ENCODE measurements at places on chromosomes 1 and 21. TPM values are rescaled to one million over a fixed set of nuclear protein-coding genes. Genes with fewer than 3 reads are reported as not detected.

DNA sequence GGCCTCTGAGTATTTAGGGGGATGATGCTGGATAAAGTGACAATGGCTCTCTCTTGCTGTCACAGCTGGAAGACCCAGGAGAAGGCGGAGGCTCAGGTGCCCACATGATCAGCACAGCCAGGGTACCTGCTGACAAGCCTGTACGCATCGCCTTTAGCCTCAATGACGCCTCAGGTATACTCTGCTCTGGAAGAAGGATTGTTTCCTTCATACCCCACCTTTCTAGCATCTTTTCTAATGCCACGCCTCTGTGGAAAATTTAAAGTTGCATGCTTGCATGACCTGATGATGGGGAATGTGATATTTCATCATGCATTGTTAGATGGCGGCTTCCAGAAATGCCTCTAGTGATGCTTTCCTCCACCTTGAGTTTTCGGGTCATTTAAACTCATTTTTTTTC lies 2.8 kb downstream of the MAP3K7CL start:
- peak overlapping the region; percentile 47 for H3K27ac ChIP-seq
- DNase-seq, result no peak

GRCh38 chr1:59819566-59820438 lies 5.1 kb downstream of the HOOK1 start:
- DNase-seq, result no peak
- H3K4me3 ChIP-seq, result no peak overlapping the region
- no peaks in the 10 kb centered on the region for H3K36me3 ChIP-seq

DNA sequence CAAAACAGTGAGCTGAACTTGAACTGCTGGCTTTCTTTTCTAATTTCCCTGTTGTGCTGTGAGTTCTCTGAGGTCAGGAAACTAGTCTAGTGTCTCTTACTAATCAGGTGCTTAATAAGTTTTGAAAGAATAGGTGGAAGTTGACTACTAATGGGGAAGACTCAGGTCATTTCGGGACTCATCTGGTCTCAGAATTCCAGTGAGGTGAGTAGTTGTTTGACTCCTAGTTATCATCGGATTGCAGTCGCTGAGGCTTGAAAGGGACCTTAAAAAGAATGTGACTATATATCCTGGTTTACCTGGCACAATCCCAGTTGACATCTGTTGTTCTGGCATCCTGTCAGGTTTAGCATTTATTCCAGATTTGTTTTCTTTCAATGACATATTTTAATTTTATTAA lies 81.4 kb upstream of the SPAG17 start:
- H3K4me3 ChIP-seq, result no peak overlapping the region
- no peaks in the 10 kb centered on the region for H3K36me3 ChIP-seq
- DNase-seq, result no peak
- H3K27ac ChIP-seq, result no peak overlapping the region
- H3K4me1 ChIP-seq, result no peaks in the 10 kb centered on the region

- H3K27me3 ChIP-seq, result no peaks in the 10 kb centered on the region
- peak; percentile 83 for DNase-seq
- no peak overlapping the region for H3K27ac ChIP-seq
- H3K4me1 ChIP-seq, result peaks cover 15% of the 10 kb centered on the region
- no peaks in the 10 kb centered on the region for H3K36me3 ChIP-seq
Observed at GRCh38 chr1:16727190-16728111, 12.9 kb upstream of the RNU1-4 start.

DNA sequence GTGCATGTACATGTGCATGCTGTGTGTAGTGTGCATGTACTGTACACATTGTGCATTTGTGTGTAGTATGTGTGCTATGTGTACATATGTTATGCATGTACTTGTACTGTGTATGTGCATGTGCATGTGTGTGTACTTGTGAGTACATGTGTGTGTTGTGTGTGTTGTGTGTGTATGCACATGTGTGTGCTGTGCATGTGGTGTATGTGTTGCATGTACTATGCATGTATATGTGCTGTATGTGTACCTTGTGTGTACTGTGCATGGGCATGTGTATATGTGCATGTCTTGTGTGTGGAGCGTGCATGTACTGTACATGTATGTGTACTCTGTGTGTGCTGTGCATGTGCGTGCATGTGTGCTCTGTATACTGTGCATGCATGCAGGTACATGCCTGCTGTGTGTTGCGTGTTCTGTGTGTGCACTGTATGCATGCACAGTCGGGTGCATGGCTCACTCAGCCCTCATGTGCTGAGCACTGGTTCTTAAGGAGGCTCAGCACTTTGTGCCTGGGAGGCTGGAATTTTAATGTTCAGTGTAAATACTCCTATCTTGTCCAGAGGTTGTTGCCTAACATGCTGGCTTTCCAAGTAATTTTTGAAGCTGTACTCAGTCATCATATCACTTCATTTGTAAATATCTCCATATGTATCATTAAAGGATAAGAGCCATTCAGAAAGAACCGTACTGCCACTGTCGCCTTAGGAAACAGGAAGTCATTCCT lies 32.3 kb downstream of the SNAP47 start:
- no peak for DNase-seq
- no peak overlapping the region for H3K4me3 ChIP-seq
- peaks cover 13% of the 10 kb centered on the region for H3K36me3 ChIP-seq
- peaks cover 18% of the 10 kb centered on the region for H3K4me1 ChIP-seq
- no peaks in the 10 kb centered on the region for H3K27me3 ChIP-seq
- no peak overlapping the region for H3K27ac ChIP-seq

- H3K27me3 ChIP-seq, result no peaks in the 10 kb centered on the region
- DNase-seq, result no peak
- H3K4me1 ChIP-seq, result peaks cover 42% of the 10 kb centered on the region
- H3K36me3 ChIP-seq, result no peaks in the 10 kb centered on the region
- H3K27ac ChIP-seq, result peak overlapping the region; percentile 87
Observed at GRCh38 chr1:67745875-67746698, 61.1 kb downstream of the GADD45A start.

DNA sequence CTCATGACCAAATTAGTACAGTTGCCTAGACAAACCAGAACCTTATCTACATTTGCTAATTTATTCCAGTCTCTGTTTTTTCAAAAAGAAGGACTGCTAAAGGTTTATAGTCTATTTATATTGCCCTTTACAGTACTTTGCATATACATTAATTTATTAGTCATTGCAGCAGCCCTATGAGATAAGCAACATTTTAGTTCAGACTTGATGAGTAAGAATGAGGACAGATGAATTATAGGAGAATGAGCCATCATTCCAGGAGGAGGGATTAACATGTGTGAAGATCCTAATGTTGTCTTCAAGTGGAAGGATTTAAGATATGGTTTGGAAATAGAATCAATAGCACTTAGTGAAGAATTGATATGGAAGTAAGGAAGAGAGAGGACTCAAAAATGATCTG lies 152.4 kb downstream of the KCTD3 start:
- H3K4me1 ChIP-seq, result no peaks in the 10 kb centered on the region
- H3K4me3 ChIP-seq, result no peak overlapping the region
- no peaks in the 10 kb centered on the region for H3K27me3 ChIP-seq
- DNase-seq, result no peak
- no peaks in the 10 kb centered on the region for H3K36me3 ChIP-seq
- H3K27ac ChIP-seq, result no peak overlapping the region

DNA sequence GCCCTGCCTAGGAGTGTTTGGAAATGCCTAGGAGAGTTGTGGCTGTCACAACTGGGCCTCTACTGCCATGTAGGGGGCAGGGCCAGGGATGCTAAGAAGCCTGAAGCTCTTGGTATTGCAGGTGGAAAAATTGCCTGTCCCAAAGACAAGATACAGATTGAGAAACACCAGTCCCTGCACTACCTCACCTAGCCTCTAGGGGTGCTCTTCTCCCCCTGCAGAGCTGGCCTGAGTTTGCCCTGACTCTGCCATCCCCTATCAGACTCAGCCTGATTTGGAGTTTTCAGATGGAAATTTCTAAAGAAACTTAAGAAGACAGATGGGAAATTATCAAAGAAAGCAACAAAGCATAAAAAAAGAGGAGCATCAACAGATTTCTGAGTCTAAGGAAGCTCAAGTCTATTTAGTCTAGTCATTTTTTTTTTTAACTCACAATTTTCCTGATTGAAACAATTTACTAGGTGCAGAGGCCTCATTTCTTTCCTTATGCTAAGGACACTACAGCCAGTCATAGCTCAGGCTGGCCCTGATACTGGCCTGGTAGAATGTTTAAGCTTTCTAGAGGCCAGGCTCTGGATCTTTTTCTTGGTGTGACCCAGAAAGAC lies 61.4 kb upstream of the LRRN2 start:
- DNase-seq, result no peak
- H3K27me3 ChIP-seq, result no peaks in the 10 kb centered on the region
- H3K4me1 ChIP-seq, result no peaks in the 10 kb centered on the region
- no peak overlapping the region for H3K4me3 ChIP-seq
- H3K36me3 ChIP-seq, result no peaks in the 10 kb centered on the region

DNA sequence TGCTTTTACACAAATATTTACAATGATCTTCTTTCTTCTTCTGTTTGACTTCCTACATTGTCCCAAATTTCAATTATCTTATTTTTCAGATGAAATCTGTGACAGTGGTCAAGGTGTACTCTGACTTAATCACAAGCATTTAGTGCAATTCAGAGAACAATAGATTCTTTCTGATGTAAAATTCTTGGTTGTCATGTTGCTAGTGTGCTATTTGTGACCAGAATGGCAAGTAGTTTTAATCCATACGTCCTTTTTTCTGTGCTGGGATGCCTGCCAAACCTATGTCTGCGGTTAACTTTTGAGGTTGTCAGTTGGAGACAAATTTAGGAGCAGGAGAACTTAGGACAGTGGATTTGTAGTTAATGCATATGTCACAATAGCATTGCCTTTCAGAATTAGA lies 31.0 kb downstream of the NCAM2 start:
- no peak overlapping the region for H3K27ac ChIP-seq
- no peaks in the 10 kb centered on the region for H3K4me1 ChIP-seq
- no peak overlapping the region for H3K4me3 ChIP-seq
- no peaks in the 10 kb centered on the region for H3K36me3 ChIP-seq
- no peaks in the 10 kb centered on the region for H3K27me3 ChIP-seq
- no peak for DNase-seq

GRCh38 chr1:112268408-112268807 lies 127.6 kb upstream of the CTTNBP2NL start:
- H3K27ac ChIP-seq, result no peak overlapping the region
- peaks cover 10% of the 10 kb centered on the region for H3K4me1 ChIP-seq
- no peak overlapping the region for H3K4me3 ChIP-seq
- H3K27me3 ChIP-seq, result no peaks in the 10 kb centered on the region
- no peaks in the 10 kb centered on the region for H3K36me3 ChIP-seq

DNA sequence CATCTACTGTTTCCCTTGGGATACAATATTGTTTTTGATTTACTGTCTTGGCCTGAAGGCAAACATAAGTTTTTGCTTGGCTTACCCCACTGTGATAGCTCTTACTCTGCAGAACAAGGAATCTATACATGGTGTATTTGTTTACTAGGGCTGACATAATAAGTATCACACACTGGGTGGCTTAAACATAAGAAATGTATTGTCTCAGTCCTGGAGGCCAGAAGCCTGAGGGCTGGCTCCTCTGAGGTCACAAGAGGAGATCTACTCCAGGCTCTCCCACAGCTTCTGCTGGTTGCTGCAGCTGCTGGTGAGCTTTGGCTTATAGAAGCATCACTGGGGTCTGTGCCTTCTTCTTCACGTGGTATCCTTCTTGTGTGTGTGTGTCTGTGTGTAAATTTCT lies 30.7 kb upstream of the IGSF5 start:
- no peaks in the 10 kb centered on the region for H3K27me3 ChIP-seq
- no peaks in the 10 kb centered on the region for H3K36me3 ChIP-seq
- H3K4me1 ChIP-seq, result peaks cover 7% of the 10 kb centered on the region

DNA sequence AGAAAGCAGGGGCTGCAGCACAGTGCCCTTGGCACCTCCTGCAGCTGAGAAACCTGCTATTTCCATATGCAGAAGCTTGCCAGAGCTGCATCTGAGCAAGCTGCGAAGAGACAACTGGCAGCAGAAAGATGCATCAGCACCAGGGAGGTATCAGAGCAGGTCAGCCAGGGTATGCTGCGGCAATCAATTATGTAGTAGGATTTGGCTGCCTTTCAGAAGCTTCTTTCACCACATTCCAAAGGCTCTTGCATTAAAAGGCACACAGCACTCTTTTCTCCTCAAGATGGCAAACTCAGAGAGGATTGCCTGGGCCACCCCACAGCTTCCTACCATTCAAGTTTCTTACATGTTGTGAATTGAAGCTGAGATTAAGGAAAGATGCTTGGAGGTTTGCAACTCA lies 47.6 kb upstream of the RAP1A start:
- no peaks in the 10 kb centered on the region for H3K27me3 ChIP-seq
- peak overlapping the region; percentile 51 for H3K27ac ChIP-seq
- H3K36me3 ChIP-seq, result no peaks in the 10 kb centered on the region
- peaks cover 29% of the 10 kb centered on the region for H3K4me1 ChIP-seq
- no peak for DNase-seq

GRCh38 chr1:44606701-44607281 lies 67.5 kb downstream of the TMEM53 start:
- H3K27me3 ChIP-seq, result no peaks in the 10 kb centered on the region
- DNase-seq, result no peak
- H3K27ac ChIP-seq, result no peak overlapping the region
- no peaks in the 10 kb centered on the region for H3K36me3 ChIP-seq
- H3K4me3 ChIP-seq, result no peak overlapping the region

- H3K4me1 ChIP-seq, result no peaks in the 10 kb centered on the region
- DNase-seq, result no peak
- H3K27me3 ChIP-seq, result no peaks in the 10 kb centered on the region
- H3K27ac ChIP-seq, result no peak overlapping the region
Observed at GRCh38 chr1:210385228-210385627, 56.5 kb downstream of the HHAT start.

- no peak for DNase-seq
- peak overlapping the region; percentile 43 for H3K27ac ChIP-seq
- no peaks in the 10 kb centered on the region for H3K27me3 ChIP-seq
- no peaks in the 10 kb centered on the region for H3K36me3 ChIP-seq
Observed at GRCh38 chr1:207902566-207902965, 8.4 kb downstream of the CD34 start.

Gene PLPP3
- polyA plus RNA-seq, result 16.8 TPM

Gene PHLDA3
- 3.2 TPM for polyA plus RNA-seq

- no peak overlapping the region for H3K27ac ChIP-seq
- H3K27me3 ChIP-seq, result no peaks in the 10 kb centered on the region
- no peak overlapping the region for H3K4me3 ChIP-seq
- no peaks in the 10 kb centered on the region for H3K4me1 ChIP-seq
Observed at GRCh38 chr1:5916572-5917280, 75.5 kb downstream of the NPHP4 start.

GRCh38 chr1:108000620-108001111 lies 35.7 kb upstream of the VAV3 start:
- no peak overlapping the region for H3K4me3 ChIP-seq
- H3K27ac ChIP-seq, result no peak overlapping the region
- no peaks in the 10 kb centered on the region for H3K27me3 ChIP-seq
- no peaks in the 10 kb centered on the region for H3K4me1 ChIP-seq
- H3K36me3 ChIP-seq, result no peaks in the 10 kb centered on the region

DNA sequence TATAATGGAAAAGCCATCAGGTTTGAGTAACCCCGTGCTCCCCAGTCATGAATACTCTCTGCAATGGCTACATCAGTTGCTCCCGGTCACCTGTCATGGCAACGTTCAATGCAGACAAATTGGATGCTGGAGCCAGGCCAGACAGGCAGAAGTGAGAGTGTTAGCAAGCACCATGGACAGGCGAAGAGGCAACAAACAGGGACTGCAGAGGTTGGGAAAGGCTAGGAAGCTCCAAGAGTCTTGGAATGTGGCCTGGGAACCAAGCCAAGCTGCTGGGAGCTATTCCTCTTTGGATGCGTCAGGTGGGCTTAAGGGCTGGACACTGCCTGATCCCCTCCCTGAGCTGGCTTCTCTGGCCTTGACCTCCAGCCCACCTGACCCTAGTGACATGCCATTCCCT lies 102.9 kb downstream of the ACTL8 start:
- H3K27me3 ChIP-seq, result peaks cover 3% of the 10 kb centered on the region
- H3K4me1 ChIP-seq, result no peaks in the 10 kb centered on the region
- no peak overlapping the region for H3K4me3 ChIP-seq
- H3K36me3 ChIP-seq, result no peaks in the 10 kb centered on the region

Gene TNFRSF9
- not detected for polyA plus RNA-seq
